Fibroblast of lung (primary cell): ENCODE measurements at places on chromosomes 4 and X.
A peak's percentile ranks its signal among the peaks of the same experiment; 100 is the strongest.

- DNase-seq, result peak; percentile 66
Measured at GRCh38 chrX:121987163-121987562, 939.8 kb downstream of the GLUD2 start.

GRCh38 chrX:133726211-133726630 lies 259.2 kb downstream of the GPC3 start:
- DNase-seq, result peak; percentile 53

GRCh38 chrX:66717926-66718325 lies 79.0 kb upstream of the EDA2R start:
- DNase-seq, result no peak

DNA sequence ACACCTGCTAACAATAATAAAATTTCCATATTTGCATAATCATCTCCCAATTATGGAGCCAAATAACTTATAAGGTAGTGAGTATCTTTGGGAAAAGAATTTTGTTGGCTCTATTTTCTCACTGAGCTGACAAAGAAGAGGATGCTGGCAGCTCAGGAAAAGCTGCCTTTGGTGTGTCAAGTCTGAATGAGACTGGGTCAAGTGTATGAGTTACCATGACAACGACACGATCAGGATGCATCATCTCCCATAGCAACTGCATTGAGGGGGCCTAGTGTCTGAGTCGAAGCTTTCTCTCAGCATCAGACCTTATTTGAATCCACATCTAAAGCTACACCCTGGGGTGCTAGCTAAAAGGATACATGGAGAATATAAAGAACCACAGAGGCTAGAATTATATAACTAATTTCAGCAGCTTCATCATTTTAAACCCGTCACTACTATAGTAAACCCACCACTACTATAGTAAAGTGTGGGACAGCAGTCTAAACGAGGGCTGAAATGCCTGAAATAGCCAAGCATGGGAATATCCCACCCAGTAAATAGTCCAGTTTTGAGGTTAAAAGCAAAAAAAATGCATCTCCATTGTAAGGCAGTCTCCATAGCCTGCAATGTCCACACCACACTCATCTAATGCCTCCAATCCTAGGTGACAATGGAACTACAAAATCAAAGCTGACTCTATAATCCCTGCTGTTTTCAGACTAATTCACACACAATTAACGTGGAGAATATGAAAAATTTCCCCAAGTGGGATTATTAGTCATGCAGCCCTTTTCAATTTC lies 16.0 kb downstream of the GSPT2 start:
- no peak for DNase-seq

- DNase-seq, result no peak
Measured at GRCh38 chrX:122248681-122249080, 935.4 kb upstream of the GRIA3 start.

DNA sequence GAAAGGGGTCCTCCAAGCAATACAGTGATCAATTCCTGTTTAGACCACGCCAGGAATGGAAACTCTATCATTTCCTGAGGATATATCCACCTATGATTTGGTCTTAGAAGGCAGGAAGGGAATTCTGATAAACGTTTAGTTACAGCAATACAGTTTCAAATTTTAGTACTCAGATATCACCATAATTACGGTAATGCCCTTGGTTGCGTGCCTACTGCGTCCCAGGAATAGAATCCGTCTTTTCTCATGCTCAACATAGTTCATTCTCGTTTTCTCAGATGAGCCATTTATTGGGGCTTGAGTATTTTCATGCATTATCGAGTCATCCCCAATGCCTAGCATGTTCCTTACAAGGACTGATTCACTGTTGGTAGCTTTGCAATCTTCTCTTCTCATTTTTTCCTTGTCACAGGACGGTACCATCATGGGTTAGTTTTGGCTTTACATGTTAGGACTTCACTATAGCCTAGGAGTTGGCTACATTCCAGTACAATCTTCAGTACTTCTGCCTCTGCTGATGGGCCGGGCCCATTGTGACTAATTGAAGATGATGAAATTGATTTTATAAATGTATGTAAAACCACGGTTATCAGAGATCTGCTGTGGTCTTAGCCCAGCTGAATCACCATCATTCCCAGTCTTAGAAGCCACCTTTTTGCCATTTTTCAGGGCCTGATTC lies 4.4 kb upstream of the PRKX start:
- peak; percentile 32 for DNase-seq

- peak; percentile 42 for DNase-seq
Measured at GRCh38 chr4:69489856-69490255, 5.8 kb downstream of the UGT2B4 start.
